NCI-H526 treated with DMSO at 0.1 percent for 48 hours (cell line): ENCODE measurements at places on chromosomes 6 and 20.

DNA sequence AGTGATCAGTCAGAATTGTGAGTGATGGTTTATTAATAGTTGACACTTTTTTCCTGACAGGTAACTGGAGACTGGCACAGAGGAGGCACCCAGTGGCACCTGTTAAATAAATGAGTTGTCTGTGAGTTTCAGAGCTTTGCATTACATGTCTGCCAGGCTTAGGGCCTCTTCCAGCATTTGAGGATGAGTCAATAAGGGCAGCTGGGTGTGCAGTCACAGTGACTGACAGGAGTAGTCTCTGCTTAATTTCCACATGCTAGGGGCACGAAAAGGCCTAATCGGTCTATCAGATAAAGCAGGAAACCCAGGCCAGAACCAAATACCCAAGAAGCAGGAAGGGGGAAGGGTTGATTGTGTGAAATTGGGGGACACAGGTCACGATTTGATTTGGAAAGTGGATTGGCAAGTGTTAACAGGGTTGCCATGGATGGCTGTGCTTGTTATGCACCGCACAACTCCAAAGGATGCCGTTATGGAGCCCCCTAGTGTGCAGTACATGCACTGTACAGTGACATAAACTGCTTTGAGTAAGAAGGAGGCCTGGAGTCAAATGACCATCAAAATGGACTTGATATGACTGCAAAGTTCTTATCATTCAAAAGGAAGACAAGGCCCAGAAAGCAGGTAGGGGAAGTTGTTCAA lies 111.9 kb upstream of the GGTLC1 start:
- peak; percentile 58 for DNase-seq

DNA sequence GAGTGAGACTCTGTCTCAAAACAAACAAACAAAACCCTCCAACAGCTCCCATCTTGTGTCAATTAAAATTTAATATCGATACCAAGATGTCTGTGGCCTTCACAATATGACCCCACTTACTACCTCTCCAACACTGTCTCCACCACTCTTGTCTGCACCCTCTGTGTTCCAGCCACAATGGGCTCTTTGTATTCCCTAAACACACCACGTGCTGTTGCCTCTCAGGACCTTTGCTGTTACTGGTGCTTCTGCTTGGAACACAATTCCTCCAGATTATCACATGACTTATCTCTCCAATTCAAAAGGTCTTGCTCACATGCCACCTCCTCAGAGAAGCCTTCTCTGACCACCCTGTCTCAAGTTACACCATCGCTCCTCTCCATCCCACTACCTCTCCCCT lies 6.0 kb upstream of the HCK start:
- DNase-seq: peak; percentile 42

DNA sequence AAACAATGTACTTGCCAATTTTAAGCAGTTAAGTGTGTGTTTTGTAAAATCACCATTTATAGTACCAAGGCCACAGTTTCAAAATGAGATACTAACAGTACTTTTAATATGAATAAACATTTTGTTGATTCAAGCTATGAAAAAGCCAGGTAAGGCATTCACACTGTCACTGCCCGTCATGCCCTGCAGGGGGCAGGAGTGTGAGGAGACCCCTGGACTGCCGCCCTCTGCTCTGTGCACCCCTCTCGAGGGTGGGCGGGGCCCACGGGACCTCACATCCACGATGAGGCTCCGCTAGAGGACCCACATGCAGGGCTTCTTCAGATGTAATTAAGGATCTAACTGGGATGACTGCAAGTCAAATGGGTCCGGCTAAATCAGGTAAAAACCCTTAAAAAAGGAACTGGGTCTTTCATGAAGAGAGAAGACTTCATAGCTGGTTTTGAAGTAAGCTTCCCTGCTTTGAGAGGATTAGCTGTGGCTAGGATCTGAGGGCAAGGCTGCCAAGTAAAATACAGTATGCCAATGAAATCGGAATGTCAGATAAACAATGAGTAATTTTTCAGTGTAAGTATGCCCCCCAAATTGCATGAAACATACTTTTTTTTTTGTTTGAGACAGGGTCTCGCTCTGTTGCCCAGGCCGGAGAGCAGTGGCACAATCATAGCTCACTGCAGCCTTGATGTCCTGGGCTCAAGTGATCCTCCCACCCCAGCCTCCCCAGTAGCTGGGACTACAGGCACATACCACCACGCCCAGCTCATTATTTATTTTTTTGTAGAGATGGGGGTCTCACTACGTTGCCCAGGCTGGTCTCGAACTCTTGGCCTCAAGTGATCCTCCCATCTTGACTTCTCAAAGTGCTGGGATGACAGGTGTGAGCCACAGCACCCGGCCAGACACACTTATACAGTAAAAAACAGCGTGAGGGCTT lies 18.7 kb downstream of the DIDO1 start:
- no peak for DNase-seq

DNA sequence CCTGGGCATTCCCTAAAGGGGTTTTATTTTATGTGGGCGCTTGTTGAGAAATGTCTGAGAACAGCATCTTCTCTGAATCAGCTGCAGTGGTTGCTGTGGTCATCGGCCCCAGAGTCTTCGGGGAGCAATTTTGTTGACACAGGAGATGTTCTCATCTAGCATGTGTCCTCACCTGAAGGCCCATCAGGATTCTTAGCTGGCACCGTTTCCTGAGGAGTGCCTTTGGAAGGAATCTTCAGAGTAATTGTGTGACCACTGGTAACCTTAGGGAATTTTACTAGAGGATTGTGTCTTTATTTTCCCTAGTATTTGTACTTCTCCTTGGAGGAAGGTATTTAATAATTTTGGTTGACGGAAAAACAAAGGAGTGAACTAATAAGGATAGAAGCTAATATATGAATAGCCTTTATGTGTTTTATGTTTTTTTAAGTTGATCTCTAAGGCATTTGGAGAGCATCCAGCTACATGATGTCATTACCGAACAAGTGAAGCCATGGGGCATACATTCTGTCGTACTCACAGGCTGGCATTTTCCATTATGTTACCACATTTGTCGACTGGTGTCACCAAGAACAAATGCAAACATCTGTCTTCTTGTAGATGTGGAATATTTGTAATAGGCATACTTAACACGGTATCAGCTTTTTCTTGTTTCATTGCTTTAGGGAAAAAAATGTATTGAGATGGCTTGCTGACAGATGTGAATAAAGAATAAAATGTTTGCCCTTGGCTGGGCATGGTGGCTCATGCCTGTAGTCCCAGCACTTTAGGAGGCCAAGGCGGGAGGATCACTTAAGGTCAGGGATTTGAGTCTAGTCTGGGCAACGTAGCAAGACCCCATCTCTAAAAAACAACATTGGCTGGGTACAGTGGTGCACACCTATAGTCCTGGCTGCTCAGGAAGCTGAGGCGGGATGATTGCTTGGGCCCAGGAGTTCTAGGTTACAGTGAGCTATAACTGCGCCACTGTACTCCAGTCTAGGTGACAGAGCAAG lies 41.9 kb downstream of the TULP4 start:
- DNase-seq: no peak

- no peak for DNase-seq
Observed at GRCh38 chr6:13813026-13813425, 1.3 kb downstream of the MCUR1 start.

- DNase-seq: no peak
Observed at GRCh38 chr6:165969184-165969583, 198.5 kb downstream of the TBXT start.

DNA sequence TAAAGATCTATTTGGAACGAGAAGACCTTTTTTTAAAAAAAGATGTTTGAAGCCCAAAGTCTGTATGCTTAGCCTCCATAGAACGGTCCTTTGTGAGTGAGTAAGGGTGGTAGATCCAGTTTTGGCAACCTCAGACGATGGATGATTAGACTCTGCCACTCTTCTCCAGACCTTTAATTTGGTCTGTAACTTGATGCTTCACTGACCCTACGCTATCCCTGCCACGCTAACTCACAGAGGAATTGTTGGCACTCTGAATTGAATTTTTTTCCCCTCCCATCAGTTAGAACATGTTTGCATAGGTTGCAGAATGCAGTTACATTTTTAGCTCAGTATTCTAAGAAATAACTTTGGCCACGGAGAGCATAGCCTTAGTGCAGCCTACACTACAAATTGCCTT lies 15.8 kb upstream of the DEK start:
- DNase-seq: peak; percentile 94
